ENCODE measurements at places on chromosomes 11 and 22.
A peak's percentile ranks its signal among the peaks of the same experiment; 100 is the strongest.

- DNase-seq, result no peak
Observed at GRCh38 chr11:1916986-1917522, 2.4 kb upstream of the TNNT3 start.

- DNase-seq, result no peak
Observed at GRCh38 chr22:37088108-37088605, 21.4 kb downstream of the TMPRSS6 start.

DNA sequence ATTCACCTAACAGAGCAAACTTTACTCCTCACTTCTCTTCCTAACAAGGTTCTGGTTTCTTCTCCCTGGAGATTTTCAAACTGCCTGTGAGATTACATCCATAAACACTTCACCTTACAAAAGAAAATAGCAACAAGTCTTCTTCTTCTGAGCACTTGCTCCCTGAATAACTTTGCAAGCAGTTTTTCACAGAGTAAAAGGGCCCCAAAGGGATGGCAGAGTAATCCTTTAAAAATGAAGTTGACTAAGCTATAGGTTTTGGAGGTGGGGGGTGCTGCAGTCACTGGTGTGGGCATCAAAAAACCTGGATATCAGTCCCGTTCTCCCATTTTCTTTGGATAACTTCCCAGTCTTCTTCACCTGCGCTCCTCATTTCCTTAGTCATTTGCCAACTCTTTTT lies 484.9 kb downstream of the MIAT start:
- DNase-seq, result no peak

DNA sequence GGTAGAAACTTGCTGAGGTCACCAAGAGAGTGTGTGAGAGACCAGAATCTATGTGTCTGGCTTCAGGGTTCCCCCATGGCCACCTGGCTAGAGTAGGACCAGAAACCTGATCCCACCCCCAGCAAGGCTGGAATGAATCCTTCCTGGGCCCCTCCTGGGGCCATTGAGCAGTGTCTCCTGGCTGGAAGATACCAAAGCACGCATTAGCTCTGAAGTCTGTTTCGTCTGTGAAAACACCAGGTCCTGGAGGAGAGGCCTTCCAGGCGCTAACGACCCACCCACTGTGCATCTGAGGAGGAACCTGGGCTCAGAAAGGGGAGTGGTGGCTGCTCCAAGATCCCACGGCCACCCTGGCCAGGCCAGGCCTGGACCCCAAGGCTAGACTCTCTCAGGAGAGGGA lies 15.5 kb upstream of the TSKU start:
- no peak for DNase-seq

DNA sequence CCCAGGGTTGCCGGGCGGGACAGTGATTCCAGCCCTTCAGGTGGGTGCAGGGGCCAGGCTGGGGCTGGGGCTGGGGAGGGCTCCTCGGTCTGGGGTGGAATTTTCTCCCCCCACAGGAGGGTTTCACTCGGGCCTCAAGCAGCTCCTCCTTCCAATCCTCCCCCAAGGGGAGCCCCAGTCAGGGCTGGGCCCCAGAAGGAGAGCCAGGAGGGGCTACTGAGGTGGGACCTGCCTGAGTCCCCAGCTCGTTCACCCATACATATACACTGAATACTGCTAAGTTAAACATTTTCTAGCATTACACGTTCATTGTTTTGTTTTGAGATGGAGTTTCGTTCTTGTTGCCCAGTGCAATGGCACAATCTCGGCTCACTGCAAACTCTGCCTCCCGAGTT lies 1.5 kb upstream of the CRACR2B start:
- no peak for DNase-seq

DNA sequence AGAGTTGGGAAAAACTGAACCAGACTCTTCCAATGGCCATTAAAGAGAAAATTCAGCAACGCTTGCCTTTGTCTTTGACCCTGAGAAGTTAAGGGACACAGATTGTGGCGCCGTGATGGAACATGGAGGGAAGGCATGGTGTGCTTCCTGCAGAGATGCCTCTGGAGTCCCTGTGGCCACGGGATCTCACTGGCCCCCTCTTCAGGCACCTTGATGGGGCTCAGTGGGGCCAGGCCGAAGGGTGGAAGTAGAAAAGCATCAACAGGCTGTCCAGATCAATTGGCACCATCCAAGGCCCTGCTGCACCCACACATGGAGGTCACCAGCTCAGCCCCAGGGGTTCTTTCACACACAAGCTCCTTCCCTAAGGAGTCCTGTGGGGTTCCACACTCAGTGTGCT lies 42.9 kb downstream of the MORC2 start:
- DNase-seq, result no peak

- DNase-seq, result peak; percentile 14
Observed at GRCh38 chr11:64186492-64187165, 658 bp downstream of the STIP1 start.

DNA sequence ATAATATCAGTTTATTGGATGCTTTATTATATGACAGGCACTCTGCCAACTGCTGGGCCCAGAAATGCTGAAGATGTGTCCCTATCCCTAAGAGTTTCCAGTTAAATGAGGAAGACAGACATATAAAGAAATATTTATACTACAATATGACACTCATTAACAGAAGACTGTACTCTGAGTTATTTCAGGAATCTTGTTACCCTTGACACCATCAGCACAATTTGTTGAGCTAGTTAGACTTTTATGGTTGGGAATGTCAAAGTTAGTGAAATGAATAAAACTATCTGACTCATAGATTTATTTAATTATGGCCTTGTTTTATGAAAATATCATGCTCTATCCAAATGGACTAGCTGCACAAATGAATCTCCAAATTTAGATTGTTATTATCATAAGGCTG lies 25.6 kb upstream of the MSANTD4 start:
- no peak for DNase-seq

DNA sequence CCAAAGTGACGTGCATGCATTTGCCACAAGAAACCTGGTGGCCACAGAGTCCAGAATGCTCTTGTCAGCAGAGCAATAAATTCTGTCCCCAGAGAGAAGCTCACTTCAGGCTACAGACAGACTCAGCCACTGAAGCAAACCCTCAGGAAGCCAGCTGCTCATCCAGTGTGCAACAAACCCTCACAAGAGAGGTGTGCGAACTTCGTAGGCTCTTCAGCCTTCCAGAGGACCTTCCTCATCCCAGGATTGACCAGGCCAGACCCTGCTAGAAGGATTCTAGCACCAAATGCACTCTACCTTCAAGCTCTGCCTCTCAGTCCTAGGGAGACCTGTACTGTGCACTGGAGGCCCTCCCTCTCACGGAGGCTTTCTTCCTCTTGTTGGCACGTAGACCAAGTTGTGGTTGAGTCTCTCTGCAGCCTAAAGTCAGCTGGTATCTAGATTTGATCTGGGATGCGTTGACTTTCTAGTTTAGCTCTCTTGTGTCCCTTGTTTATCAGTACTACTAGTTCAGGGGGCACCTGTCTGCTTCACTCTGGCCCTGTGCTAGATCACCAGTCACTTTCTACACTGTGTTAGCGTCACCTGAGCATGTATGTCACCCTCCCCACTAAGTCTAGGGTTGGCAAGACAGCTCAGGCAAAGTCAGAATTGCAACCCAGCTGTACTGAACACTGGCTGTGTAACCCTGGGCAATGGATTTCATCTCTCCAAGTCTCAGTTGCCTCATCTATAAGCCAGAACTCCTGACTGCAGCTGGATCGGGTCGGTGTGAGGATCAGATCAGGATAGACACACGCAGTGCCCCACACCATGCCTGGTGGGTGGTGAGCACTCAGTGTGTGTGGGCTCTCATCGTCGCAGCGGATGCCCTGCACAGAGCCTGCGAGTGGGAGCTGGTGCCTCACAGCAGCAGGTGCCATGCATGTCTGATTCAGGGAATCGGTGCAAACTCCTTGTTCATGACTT lies 22.1 kb upstream of the TMPRSS13 start:
- no peak for DNase-seq

DNA sequence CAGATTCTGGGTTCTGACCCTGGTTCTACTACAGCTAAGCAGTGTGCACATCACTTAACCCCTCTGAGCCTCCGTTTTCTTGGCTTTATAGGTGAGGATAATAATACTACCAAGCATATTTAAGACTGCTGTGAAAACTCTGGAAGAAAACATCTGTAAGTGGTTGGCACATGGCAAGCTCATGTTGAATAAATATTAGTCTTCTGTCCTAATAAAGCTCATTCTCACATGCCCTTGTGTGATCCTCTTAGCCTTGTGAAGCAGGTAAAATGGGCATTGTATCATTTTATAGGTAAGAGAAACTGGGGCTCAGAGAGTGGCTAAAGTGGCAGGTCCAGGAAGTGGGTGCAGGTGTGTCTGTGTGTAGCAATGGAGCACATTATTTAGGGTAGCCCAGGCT lies 8.5 kb downstream of the PKNOX2 start:
- DNase-seq, result no peak

DNA sequence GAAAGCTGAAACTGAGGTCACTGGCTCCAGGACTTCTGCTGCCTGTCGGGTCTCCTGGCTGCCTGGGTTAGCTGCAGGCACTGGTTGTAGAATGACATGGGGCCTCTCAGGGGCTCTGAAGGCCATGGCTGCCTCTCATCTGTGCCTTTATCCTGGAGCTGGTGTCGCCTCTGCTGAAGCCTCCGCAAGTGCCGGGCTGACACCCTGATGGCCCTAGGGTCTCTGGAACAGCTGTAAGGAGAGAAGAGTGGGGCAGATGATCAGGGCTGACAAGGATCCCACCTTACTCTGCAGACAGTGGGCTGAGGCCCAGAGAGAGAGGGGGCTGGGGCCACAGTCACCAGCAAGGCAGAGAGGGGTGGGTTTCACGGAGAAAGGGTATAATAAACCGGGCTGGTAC lies 4.6 kb downstream of the PLA2G3 start:
- DNase-seq, result no peak

DNA sequence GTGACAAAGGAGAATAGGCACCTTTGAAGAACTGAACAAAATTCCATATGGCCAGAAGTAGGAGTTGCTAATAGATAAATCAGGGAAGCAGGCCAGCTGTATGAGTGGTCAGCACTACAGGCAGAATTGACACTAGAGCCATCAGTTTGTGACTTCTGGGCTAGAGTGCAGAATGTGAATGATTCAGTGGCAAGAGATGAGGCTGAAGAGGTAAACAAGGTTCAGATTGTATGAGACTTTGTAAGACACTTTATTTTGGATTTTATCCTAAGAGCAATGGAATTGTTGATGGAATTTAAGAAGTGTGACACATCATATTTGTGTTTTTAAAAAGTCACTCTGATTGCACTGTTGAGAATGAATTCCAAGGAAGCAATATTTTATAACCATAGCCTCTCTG lies 12.9 kb downstream of the BIRC3 start:
- no peak for DNase-seq

DNA sequence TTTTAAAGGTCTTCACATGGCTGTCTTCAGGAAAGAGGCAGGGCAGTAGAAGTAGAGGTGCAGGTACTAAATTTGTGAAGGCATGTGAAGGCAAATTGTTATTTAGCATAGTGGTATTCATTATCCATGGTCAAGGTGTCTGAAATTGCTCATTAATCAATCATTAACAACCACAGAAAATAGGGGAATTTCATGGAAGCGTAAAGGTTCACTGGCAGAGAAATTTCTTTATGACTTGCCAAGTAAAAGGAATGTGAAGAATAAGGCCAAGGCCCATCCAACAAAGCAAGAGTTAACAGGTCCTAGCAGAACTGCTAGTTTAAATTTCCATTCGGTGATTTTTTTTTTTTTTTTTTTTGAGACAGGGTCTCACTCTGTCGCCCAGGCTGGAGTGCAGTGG lies 59.0 kb downstream of the RSF1 start:
- DNase-seq, result no peak

DNA sequence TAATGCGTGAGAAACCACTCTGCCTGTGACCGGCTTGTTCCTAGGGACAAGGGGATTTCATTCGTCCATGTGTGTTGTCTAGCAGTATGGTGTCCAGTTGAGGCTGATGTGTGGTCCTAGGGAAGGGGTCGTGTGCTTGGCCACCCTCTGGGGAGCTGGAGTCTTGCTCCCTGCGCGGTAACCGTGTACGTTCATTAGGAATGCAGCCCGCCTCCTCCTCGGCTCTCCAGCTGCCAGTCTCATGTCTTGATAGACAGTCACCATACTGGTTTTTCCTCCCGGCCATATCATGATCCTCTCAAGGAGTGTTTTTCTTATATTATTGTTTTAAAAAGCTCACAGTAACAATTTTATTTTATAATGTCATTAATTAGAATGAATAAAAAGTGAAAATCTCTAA lies 5.9 kb downstream of the CTTN start:
- no peak for DNase-seq

GRCh38 chr11:124310721-124311120 lies 3.0 kb downstream of the OR8D1 start:
- DNase-seq, result no peak

DNA sequence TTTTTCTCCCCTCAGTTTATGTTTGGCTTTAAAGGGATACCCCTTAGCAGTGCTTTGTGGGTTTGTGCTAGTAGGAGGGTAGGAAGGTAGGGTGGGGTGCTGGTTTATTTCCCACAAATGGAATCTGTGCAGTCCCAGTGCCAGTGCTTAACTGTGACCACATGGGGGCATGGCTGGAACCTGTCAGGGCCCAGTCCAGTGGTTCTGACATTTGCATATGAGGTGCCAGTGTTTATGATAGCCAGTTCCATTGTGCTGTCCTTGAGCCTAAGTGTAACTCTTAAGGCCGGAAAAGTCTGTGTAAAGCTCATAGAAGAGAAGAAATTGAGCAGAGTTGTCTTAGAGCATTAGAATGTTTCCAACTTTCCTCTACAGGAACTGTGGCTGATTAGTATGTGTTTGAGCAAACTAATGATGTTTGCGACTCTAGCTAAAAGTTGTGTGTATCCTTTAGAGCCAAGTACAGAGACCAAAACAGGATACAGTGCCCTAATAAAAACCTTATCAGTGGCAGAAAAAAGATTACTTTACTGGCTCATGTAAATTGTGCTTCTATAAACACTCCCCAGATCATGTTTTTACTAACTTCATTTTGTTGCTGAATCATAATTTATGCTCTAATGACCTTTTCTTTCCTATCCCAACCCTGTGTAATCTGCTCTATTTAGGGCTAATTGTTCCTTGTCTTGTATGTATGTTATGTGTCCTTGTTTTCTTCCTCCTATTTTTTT lies 38.1 kb downstream of the DIXDC1 start:
- no peak for DNase-seq

DNA sequence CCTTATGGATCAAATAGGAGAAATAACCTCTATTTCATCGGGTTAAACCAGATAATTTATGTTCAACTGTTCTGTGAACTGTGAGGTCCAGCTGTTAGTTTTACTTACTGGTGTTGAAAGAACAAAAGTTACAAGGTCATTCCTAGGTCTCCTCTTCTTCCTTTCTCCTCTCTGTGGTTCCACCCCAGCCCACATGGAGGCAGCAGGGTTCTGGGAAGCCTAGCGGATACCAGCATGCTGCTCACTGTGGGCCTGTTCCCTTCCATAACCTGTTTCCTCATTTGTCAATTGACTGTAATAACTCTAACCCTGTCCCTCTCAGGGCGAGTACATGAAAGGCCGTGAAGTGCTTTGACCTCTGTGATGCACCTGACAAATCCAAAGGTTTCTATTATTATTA lies 27.8 kb downstream of the RELT start:
- no peak for DNase-seq

- no peak for DNase-seq
Observed at GRCh38 chr22:43533156-43533530, 121.3 kb downstream of the MPPED1 start.
